Natural killer cell treated with Interleukin-12 subunit alpha and Interleukin-12 subunit beta and Interleukin-15 and Interleukin-18, amount 100 ng/mL, for 72 hours (primary cell): ENCODE measurements at places on chromosomes 7 and 10. TPM values are rescaled to one million over a fixed set of nuclear protein-coding genes. Genes with fewer than 3 reads are reported as not detected.

The ADGRA1 gene
- total RNA-seq = not detected

GRCh38 chr7:2761131-2761624, 73.2 kb downstream of the AMZ1 start:
- no peak for DNase-seq
- no peak overlapping the region for H3K4me3 ChIP-seq
- peaks cover 4% of the 10 kb centered on the region for H3K36me3 ChIP-seq

The FKBP6 gene
- total RNA-seq = not detected

DNA sequence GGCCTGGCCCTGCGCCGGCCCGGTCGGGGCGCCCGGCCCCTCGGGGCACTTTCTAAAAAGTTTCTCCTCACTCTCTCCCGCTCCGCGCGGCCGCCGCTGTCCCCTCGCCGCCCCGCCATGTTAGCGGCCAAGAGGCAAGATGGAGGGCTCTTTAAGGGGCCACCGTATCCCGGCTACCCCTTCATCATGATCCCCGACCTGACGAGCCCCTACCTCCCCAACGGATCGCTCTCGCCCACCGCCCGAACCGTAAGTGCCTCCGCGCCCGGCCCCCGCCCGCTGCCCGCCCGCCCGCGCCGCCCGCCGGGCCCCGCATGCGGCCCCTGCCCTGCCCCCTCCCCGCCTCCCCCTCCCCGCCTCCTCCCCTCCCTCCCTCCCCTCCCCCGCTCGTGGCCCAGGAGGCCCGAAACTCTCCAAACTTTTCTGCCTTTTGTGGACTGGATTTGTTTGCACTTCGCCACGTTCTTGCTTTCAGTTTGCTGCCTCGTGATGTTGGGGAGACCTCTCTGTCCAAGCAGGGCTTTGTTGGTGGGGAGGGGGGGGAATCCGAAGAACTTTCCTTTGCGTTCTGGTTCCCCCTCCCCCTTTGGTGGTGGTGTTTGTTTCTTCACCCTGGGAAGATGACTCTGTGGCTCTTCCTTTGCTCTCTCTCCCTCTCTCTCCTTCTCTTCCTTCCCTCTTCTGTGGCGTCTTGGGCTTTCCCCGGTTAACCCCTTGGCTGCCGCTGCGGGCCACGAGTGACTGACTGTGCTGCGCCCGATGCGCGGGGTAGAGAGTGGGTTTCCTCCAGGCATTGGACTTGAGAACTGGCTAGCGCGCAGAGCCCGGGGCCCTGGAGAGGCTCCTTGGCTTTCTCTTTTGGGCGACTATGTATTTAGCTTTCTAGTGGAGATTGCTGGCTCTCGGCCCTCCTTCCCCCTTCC, 1.6 kb downstream of the TCF7L2 start:
- DNase-seq = peak; percentile 64
- peak overlapping the region; percentile 79 for H3K27ac ChIP-seq
- H3K4me3 ChIP-seq = peak overlapping the region; percentile 90
- H3K36me3 ChIP-seq = peaks cover 11% of the 10 kb centered on the region
- peaks cover 50% of the 10 kb centered on the region for H3K4me1 ChIP-seq

The MBLAC1 gene
- total RNA-seq = 6.5 TPM

The PRKCQ gene
- 79.0 TPM for total RNA-seq

DNA sequence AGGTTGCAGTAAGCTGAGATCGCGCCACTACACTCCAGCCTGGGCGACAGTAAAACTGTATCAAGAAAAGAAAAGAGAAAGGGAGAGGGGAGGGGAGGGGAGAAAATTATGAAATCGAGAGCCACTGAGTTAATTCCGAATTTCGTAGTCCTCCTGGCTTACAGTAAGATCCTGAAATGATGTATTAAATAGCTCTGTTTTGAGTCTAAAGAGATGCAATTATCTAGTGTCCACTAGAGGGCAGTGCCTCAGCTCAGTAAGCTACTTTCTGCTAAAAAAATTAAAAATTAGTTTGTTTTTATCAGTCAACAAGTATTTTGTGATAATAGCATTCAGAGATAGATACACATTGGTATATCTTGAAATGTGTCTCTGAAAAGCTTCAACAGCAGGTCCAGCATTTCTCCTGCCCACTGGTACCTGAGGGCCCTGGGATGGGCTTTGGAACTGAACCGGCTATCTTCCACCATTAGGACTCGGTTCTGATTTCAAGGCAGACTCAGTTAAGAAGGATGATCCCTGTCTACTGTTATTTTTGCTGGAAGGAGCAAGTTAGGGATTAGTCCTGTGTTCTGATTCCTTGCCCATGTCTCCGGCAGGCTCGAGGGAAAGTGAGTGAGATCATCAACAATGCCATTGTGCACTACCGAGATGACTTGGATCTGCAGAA, 19.5 kb downstream of the TSPAN33 start:
- no peak overlapping the region for H3K4me3 ChIP-seq
- no peak for DNase-seq

DNA sequence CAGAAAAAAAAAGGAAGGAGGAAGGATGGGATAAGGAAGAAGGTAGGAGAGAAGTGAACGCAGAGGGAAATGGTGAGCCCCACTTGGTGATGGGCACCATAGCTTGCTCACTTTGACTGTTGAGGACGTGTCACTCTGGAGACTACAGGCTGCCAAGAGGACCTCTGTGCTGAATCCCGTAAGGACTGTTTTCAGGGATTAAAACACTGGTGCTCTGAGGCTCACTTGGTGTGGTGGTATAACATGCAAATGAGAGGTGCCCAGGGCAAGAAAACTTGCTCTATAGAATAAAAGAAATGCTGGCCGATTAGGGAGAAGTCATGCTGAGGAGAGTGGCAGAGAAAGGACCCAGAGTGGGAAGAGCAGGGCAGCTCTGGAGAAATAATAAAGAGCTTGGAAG, 5.3 kb upstream of the IL2RA start:
- H3K36me3 ChIP-seq = peaks cover 13% of the 10 kb centered on the region
- peak overlapping the region; percentile 97 for H3K27ac ChIP-seq
- peak overlapping the region; percentile 83 for H3K4me3 ChIP-seq

DNA sequence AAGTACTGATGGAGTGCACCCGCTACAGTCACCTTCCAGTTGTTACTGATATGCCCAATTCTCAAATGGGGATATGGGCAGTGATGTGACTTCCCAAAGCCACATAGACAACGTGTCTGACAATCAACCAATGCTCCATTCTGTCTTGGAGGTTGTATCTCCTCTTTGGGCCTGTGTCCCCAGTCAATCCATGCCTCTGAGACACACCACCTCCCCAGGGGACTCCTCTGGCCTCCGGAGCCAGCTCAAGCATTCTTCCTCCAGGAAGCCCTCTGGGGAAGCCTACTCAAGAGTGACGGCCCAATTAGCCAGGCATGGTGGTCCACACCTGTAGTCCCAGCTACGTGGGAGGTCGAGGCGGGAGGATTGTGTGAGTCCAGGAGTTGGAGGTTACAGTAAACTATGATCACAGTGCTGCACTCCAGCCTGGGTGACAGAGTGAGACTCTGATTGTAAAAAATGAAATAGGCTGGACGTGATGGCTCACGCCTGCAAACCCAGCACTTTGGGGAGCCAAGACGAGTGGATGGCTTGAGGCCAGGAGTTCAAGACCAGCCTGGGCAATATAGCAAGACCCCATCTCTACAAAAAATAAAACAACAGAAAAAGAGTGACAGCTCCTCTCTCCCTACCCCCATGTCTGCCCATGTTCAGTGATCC, 99.5 kb upstream of the TNRC18 start:
- DNase-seq = no peak
- peak overlapping the region; percentile 53 for H3K27ac ChIP-seq
- peaks cover 10% of the 10 kb centered on the region for H3K36me3 ChIP-seq
- H3K4me3 ChIP-seq = no peak overlapping the region
- H3K4me1 ChIP-seq = peaks cover 16% of the 10 kb centered on the region

- peak; percentile 73 for DNase-seq
- no peaks in the 10 kb centered on the region for H3K4me1 ChIP-seq
- H3K27ac ChIP-seq = no peak overlapping the region
- H3K4me3 ChIP-seq = no peak overlapping the region
Measured at GRCh38 chr10:95363303-95363912, 72.6 kb upstream of the PDLIM1 start.

The ADIRF gene
- not detected for total RNA-seq

DNA sequence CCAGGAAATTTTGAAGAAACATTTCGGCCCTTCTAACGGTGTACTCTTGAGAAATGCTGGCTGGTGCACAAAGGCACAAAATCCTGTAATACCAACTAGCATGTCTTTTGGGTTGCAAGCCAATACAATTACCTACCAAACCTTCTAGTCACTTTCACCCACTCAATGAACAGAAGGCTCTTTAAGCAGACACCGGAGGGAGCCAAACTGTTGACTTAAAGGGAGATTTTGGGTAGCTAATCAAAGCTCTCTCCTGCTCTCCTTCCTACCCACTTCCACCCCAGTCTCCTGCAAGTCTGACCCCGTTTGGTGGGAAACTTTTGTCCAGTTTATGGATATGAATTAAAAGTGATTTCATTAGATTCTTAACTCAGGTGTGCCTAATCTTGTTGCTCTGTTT, 24.0 kb downstream of the GRM3 start:
- H3K36me3 ChIP-seq = no peaks in the 10 kb centered on the region
- no peaks in the 10 kb centered on the region for H3K4me1 ChIP-seq
- no peak for DNase-seq
- H3K27ac ChIP-seq = no peak overlapping the region
- H3K4me3 ChIP-seq = no peak overlapping the region

The CHAT gene
- total RNA-seq = not detected

DNA sequence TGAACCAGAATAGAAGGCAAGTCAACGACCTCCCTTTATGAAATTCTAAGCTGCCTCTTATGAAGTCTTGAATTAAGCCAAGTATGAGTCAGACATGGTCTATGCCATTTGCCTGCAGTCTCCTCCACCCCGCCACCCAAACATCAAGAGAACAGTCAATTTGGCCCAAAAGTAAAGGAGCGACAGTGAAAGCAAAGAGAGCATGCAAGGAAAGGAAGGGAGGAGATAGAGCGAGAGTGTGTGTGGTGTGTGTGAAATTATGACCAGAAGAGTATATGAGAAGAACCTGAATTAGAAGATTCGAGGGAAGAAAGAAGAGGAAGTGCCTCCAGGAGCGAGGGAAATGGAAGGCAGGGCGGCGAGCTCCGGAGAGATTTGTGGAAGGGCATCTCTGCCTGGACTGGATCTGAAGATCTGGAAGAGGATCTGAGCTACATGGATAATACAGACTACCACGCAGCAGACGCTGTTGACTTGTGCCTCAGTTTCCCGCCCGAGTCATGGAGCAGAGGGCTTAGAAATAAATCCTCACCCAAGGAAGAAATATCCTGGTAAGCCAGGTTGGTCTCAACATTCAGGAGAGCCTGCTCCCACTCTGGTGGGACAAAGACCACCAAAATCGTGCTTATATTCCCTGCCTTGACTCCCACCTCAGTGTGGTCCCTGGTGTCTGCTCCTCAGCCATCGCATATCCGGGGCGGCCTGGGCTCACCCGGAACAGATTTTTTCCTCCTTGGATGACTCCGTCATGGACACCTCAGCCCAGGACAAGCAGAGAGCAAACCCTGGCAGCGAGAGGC, 459 bp downstream of the ZDHHC6 start:
- peak overlapping the region; percentile 97 for H3K4me3 ChIP-seq
- H3K36me3 ChIP-seq = peaks cover 18% of the 10 kb centered on the region
- peaks cover 39% of the 10 kb centered on the region for H3K4me1 ChIP-seq
- H3K27ac ChIP-seq = peak overlapping the region; percentile 93
- H3K27me3 ChIP-seq = no peaks in the 10 kb centered on the region
- DNase-seq = no peak

DNA sequence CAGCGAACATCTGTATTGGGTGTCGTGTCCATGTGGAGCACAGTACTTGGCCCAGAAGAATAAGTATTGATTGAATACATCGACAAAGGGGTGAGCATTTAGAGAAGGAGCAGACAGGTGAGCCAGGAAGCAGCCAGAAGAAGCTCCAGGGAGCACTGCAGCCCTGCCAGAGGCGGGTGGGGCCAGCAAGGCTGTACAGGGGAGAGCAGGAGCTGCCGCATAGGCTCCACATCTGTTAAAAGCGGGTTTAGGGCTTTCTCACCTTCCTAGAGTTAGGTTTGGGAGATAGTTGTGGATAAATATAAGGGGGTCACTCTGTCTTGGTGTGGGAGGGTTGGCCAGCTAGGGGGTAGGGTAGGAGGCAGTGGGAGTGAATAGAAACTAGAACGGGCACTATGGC, 1.3 kb upstream of the CPA1 start:
- peaks cover 3% of the 10 kb centered on the region for H3K4me1 ChIP-seq
- no peak overlapping the region for H3K27ac ChIP-seq
- H3K36me3 ChIP-seq = no peaks in the 10 kb centered on the region
- no peak for DNase-seq
- no peak overlapping the region for H3K4me3 ChIP-seq

DNA sequence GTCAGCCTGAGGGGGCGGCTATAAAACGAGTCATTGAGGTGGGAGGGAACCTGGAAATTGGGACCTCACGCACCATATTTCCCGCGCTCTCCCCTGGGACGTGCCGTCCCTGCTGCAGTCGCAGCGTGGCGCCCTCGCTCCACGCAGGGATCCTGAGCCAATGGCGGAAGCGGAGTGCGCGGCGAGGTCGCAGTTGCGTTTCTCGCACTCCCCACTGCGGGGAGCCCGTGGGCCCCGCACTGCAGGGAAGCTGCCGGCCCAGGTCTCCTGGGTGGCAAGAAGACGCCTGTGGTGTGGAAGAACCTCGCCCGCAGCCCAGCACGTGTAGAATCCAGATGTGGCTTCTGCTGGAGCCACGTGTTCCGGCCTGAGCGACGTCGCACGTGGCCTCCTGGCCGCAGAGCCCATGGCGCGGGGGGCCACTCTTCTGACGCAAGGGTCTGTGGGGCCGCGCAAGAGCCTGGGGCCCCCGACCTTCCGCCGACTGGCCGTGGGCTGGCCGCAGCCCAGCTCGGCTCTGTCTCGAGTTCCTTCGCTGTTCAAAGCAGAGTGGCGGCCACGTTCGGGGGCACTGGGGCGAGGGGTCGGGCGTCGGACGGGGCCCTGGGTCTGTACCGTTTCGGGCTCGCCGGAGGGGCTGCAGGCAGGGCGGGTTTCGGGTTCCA, 26.4 kb downstream of the HIF1AN start:
- DNase-seq = peak; percentile 76
- peaks cover 6% of the 10 kb centered on the region for H3K36me3 ChIP-seq
- H3K4me1 ChIP-seq = peaks cover 11% of the 10 kb centered on the region
- H3K27me3 ChIP-seq = peaks cover 35% of the 10 kb centered on the region
- H3K4me3 ChIP-seq = peak overlapping the region; percentile 28

DNA sequence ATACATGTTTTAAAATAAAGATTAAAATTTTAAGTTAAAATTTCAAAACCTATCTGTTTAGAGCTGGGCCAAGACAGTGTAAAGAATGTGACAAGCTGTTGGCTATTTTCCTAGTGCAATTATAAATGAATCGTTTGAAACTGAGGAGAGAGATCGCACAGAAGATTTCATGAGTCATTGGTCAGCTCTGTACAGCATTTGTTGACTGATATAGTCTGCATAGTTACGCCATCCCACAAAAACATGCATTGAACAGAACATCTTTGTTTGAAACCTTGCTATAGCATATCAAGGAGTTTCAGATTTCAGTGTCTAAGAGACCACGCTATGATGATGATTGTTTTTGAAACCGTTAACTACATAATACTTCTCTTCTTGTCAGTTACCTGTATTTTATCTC, 1.3 kb upstream of the C10orf67 start:
- H3K27ac ChIP-seq = no peak overlapping the region
- no peak overlapping the region for H3K4me3 ChIP-seq
- no peak for DNase-seq
- H3K4me1 ChIP-seq = peaks cover 3% of the 10 kb centered on the region
- no peaks in the 10 kb centered on the region for H3K36me3 ChIP-seq

GRCh38 chr7:36606153-36606975, 117.9 kb downstream of the AOAH start:
- no peak overlapping the region for H3K4me3 ChIP-seq
- H3K36me3 ChIP-seq = peaks cover 20% of the 10 kb centered on the region
- H3K27ac ChIP-seq = peak overlapping the region; percentile 48
